ENCODE measurements at places on chromosomes 5 and 9. TPM values are rescaled to one million over a fixed set of nuclear protein-coding genes. Genes with fewer than 3 reads are reported as not detected.

Gene LURAP1L
- 4.1 TPM for total RNA-seq

Gene BTNL8
- total RNA-seq, result not detected

Gene HTR1A
- not detected for total RNA-seq

- H3K27me3 ChIP-seq, result no peaks in the 10 kb centered on the region
- peaks cover 6% of the 10 kb centered on the region for H3K4me1 ChIP-seq
- no peak overlapping the region for H3K4me3 ChIP-seq
Observed at GRCh38 chr9:3479514-3480352, 46.1 kb downstream of the RFX3 start.

- peaks cover 23% of the 10 kb centered on the region for H3K4me1 ChIP-seq
- no peak overlapping the region for H3K27ac ChIP-seq
Observed at GRCh38 chr9:98865284-98865875, 57.9 kb downstream of the GALNT12 start.

DNA sequence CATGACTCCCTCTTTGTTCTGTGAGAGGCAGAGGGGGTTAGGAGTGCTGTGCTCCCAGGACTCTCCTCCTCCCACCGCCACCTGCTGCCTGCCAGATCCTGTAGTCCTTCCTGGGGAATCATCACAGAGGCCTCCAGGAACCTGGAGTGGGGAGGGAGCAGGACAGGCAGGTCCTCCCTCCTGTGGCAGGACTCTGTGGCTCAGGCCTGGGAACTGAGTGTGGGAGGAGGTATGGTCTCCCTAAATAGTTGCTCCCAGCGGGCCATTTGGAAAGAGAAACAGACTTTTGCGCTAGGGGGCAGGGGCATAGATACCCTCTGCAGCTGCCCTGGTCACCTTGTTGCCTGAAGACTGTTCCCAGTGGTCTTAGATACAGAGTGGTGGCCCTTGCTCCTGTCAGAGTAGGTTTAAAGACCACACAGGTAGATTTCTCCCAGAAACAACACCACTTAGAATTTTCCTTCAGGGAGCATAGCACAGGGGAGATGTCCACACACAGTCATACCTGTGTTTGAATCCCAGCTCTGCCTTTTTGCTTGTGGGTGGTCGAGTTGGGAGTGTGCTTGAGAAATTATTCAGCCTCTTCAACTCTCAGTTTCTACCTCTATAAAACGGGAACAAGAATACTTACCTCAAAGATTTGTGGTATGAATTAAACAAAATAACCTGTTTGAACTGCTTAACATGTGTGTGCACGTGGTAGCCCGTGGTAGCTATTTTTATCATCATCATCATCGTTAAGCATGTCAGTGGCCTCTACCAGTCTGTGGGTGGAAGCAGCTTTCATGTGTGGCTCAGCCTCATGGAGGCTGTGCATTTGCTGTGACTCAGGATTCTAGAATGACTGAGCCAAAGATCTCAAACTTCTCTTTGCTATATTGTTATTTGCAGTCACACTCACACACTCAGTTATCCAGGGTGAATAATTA is 55.8 kb downstream of the SLC22A5 start:
- no peaks in the 10 kb centered on the region for H3K36me3 ChIP-seq
- no peak overlapping the region for H3K4me3 ChIP-seq
- peak overlapping the region; percentile 87 for H3K27ac ChIP-seq
- H3K4me1 ChIP-seq, result peaks cover 83% of the 10 kb centered on the region
- peak; percentile 54 for DNase-seq

- H3K4me1 ChIP-seq, result no peaks in the 10 kb centered on the region
- H3K27me3 ChIP-seq, result peaks cover 96% of the 10 kb centered on the region
- no peak for DNase-seq
- H3K27ac ChIP-seq, result no peak overlapping the region
Observed at GRCh38 chr5:4226565-4226964, 630.9 kb downstream of the IRX1 start.

DNA sequence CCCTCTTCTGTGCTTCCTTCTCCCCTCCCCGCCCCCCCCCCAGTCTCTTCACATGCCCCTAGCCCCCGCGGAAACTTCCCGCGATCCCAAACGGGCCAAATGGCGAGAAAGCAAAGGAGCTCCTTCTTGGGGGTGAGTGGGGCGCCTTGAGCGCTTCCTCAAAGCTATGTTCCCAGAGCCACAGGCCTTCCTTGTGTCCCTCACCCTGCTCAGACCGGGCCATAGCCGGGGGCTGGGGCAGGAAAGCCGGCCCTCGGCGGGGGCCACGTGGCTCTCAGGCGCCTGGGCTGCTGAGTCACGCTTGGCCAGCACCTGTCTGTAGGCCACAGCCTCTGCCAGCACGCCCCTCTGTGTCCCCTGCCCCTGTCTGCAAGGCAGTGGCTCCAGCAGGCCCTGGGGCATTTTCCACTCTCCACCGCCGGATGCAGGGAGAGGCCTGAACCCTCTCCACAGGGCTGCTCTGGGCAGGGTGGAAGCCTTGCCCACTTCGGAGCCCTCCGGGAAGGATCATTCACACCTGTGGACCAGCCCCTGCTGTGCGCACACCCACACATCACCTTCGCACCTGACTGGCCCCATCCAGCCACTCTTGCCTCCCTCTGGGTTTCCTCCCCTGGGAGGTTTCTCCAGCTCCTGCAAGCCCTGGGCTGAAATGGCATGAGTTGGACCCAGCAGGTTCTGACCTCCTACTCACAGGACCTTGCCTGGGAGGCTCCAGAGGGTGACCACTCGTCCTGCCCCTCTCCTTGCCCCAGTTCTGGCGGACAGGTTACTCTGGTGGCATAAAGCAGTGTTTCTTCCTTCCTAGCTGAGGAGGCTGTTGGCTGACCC is 1.2 kb upstream of the SQSTM1 start:
- H3K27me3 ChIP-seq, result no peaks in the 10 kb centered on the region
- peaks cover 52% of the 10 kb centered on the region for H3K4me1 ChIP-seq
- peak; percentile 92 for DNase-seq

- no peaks in the 10 kb centered on the region for H3K27me3 ChIP-seq
- no peak overlapping the region for H3K4me3 ChIP-seq
- peak overlapping the region; percentile 33 for H3K27ac ChIP-seq
- H3K36me3 ChIP-seq, result no peaks in the 10 kb centered on the region
- peaks cover 40% of the 10 kb centered on the region for H3K4me1 ChIP-seq
- DNase-seq, result no peak
Observed at GRCh38 chr9:105151686-105151995, 92.8 kb upstream of the SLC44A1 start.

DNA sequence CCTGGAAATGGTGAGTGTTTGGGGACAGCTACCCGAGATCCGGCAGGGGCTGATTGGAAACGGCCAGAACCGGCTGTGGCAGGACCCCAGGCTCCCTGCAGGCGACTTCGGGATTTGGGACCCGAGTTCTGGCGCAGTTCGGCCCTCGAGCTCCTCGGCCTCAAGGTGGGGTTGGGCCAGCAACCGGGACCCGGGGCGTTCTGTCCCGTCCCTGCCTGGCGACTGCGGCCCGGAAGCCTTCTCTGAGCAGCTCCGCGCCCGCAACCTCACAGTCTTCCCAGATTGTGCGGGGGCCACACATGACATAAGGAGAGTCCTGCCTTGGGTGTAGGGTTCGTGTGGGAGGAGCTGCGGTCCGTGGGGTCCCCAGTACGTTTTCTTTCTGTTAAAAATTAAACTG is 23.2 kb upstream of the NEURL1B start:
- H3K27ac ChIP-seq, result no peak overlapping the region
- H3K36me3 ChIP-seq, result no peaks in the 10 kb centered on the region
- no peak for DNase-seq
- no peak overlapping the region for H3K4me3 ChIP-seq
